Ovary (tissue), 10 donors: ENCODE measurements at places on chromosomes 2 and 18.

DNA sequence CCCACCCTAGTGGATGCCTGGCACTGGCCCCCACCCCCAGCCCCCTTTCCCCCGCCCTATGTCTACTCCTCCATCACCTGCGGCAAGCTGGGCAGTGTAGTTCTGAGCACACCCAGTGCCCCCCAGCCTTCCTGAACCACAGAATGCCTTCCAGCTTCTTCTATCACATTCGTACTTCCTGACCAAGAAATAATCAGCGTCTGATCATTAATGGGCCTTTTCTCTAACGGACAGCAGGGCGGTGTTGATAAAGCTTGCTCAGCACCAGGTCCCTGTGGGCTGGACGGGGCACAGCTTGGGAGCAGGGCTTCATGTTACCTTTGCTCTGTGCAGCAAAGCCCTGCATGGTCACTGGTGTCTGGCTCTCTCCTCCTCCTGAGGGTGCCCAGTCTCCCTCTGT, 15.4 kb downstream of the UXS1 start:
- no peak for DNase-seq

DNA sequence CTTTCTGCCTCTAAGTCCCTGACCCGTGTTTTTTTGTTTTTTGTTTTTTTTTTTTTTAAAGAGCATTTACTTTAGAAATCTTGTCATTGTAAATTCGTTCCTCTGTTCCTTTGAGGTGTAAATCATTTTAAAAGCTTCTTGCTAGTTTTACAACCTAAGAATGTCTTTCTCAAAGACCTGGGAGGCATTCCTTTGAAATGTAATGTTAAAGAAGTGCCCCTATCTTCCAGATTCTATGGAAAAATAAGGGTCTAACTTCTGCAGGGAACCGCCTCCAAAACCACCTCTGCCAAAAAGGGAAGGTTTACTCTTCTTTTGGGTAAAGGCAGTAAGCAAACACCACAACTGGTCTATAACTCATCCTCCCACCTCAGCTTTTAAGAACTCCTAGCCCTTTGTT, 259.6 kb upstream of the ZNF804A start:
- DNase-seq = no peak

GRCh38 chr18:66708646-66709045, 104.8 kb upstream of the CDH19 start:
- no peak for DNase-seq

- DNase-seq = no peak
Observed at GRCh38 chr2:37912056-37912455, 13.0 kb upstream of the RMDN2 start.

GRCh38 chr2:15790326-15790725, 150.0 kb upstream of the MYCN start:
- DNase-seq = no peak

DNA sequence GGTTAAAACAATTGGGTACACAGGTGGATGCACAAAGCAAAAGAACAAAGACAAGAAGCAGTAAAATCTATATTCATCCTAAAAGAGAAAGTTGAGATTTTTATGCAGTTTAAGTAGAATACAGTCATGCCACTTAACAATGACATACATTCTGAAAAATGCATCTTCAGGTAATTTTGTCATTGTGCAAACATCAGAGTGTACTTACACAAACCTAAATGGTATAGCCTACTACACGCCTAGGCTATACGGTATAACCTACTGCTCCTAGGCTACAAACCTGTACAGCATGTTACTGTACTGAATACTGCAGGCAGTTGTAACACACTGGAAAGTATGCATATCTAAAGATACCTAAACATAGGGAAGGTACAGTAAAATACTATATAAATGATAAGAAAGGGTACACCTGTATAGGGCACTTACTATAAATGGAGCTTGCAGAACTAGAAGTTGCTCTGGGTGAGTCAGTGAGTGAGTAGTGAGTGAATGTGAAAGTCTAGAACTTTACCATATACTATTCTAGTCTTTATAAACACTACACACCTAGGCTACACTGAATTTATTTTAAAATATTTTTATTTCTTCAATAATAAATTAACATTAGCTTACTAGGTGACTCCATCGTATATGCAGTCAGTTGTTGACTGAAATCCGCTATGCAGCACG, 132.9 kb downstream of the BARD1 start:
- no peak for DNase-seq

GRCh38 chr2:26251893-26252292, 7.2 kb downstream of the HADHB start:
- peak; percentile 53 for DNase-seq

DNA sequence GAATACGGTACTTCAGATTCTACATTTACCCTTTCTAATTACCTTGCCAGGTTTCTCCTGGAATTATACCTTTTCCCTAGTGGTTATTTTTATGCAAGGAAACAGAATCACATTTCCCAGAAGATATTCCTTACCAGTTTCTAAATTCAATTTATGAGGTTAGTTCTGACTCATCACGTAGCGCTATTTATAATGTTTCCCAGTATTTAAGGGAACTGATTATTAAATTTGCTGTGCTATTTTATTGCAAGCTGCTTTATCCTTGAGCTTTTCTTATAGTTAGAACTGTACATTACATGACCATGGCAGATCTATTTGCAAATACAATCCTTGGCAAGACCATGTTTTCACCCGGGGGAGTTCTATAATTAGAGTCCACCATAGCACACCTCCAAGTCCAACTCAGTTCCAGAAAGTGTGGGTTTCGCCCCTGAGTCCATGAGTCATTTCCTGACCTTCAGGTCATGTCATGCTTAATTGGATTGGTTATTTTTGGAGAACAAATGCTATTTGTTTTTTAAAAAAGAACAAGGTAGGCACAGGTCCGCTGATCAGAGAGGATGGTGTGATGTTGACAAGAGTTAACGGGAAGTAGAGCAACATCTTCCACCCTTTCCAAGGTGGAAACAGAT, 126.6 kb downstream of the ZNF532 start:
- no peak for DNase-seq

DNA sequence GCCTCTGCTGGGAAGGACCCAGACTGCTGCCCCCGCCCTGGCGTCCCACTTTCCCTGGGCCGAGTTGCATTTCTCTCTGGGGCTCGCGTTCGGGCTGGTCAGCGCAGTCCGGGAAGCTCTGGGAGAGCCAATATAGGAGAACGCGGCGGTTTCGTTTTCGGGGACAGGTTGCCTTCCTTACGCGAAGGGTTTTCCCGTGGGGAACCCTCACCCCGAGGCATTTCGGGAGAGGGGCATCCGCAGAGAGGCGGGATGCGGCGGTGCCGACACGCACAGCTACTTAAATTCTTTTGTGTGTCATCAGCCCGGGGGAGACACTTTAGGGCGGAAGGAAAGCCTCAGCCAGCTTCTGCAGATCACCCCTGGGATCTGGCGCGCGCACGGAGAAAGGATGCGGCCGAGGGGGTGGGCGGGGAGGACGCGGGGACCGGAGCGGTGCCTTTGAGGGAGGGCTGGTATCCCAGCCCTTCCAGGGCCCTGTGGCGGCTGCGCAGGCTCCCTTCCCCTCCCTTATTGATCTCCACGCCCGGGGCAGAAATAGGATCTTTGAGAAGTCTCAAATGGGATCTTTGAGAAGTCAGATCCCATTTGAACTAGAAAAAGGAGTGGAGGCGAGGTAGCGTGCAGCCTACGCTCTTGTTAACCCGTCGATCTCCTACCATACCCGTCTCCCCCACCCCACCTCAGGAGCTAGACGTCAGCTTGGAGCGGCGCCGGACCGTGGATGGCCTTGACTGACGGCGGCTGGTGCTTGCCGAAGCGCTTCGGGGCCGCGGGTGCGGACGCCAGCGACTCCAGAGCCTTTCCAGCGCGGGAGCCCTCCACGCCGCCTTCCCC, 1.2 kb downstream of the GATA6 start:
- peak; percentile 78 for DNase-seq

GRCh38 chr2:77818186-77818585, 296.0 kb upstream of the LRRTM4 start:
- DNase-seq = no peak

- no peak for DNase-seq
Observed at GRCh38 chr18:64134044-64134747, 14.7 kb downstream of the LINC00305 start.

- DNase-seq = no peak
Observed at GRCh38 chr2:231238689-231239088, 40.3 kb downstream of the ARMC9 start.

- DNase-seq = no peak
Observed at GRCh38 chr18:11501352-11501751, 108.0 kb upstream of the SLC35G4 start.

DNA sequence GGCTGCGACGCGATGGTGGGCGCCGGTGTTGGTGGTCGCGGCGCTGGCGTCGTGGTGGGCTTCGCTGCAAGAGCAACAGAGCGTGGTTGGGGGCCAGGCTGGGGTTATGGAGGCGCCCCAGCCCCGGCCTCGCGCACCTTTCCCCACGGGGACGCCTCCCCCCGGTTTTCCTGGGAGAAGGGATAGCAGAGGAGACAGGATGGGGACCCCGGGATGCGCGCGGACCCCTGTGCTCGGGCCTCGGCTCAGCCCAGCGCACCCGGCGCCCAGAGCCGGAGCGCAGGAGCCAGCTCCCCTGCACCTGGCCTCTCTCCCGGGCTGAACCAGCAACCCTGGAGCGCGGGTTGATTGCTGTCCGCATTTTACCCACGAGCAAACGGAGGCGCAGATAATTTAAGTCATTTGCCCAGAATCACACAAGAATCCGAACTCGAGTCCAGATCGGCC, 1.0 kb downstream of the CD8A start:
- DNase-seq = no peak

DNA sequence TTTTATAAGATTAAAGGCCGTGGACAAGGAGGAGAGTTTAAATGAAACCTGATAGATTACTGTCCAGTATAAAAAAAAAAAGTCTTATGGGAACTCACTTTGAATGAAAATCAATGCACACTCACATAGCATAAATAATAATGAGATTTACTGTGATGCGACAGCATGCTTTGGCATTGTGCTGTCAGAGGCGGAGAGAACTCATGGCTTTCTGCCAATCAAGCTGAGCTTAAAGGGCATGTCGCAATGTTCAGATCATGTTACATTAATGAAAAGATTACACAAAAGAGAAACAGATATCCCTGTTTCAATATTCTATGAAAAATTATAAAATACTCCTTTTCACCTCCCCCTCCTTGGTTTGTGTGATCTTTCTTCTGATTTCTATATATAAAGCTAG, 310.8 kb downstream of the ERBB4 start:
- DNase-seq = no peak
